ENCODE measurements at places on chromosomes 7 and 10. TPM values are rescaled to one million over a fixed set of nuclear protein-coding genes. Genes with fewer than 3 reads are reported as not detected.
A peak's percentile ranks its signal among the peaks of the same experiment; 100 is the strongest.

The MYO1G gene
- polyA plus RNA-seq, result 151 TPM

DNA sequence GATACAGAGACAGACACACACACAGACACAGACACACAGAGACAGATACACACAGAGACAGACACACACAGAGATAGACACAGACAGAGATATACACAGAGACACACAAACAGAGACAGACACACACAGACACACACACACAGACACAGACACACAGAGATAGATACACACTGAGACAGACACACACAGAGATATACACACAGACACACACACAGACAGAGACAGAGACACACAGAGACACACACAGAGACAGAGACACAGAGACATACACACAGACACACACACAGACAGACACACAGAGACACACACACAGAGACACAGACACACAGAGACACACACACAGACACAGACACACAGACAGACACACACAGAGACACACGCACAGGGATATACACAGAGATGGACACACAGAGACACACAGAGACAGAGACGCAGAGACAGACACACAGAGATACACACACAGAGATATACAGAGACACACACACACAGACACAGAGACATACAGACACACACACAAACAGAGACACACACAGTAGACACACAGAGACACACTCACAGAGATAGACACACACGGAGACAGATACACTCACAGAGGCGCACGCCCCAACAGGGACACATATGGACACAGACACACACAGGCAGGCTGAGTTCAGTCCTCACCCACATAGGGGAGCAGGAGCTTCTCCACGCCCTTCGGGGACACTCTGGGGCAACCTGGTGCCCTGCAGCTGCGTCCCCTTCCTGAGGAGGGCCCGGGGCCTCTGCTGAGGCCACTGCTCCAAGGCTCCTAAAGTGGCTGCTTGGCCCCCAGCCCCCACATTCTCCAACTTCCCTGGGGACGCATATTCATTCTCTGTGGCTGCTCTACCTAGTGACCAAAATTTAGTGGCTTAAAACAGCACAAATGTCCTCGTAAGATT, 10.3 kb upstream of the PPP2R2D start:
- no peak for DNase-seq
- no peak overlapping the region for H3K4me3 ChIP-seq
- H3K27ac ChIP-seq, result no peak overlapping the region
- H3K27me3 ChIP-seq, result peaks cover 32% of the 10 kb centered on the region
- no peaks in the 10 kb centered on the region for H3K36me3 ChIP-seq

DNA sequence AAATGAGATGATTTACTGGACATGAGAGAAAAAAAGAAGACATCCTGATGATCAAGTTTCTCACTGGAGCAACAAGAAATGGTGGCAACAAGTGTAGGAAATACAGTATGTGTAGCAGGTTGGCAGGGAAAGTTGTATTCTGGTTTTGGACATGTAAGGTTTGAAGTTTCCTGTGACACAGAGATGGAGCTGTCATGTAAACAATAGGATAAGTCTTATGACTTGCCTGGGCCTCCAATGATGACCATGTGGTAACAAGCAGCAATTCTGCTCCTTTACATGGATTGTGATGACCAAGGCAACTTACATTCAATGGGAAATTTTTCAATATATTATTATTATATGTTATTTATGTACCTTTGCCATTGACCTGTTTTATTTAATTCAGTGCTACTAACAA, 125.4 kb downstream of the KMT2E start:
- DNase-seq, result no peak
- peaks cover 26% of the 10 kb centered on the region for H3K36me3 ChIP-seq
- H3K4me3 ChIP-seq, result no peak overlapping the region
- no peaks in the 10 kb centered on the region for H3K27me3 ChIP-seq
- peaks cover 21% of the 10 kb centered on the region for H3K4me1 ChIP-seq

The EEF1AKMT2 gene
- 27.4 TPM for polyA plus RNA-seq

DNA sequence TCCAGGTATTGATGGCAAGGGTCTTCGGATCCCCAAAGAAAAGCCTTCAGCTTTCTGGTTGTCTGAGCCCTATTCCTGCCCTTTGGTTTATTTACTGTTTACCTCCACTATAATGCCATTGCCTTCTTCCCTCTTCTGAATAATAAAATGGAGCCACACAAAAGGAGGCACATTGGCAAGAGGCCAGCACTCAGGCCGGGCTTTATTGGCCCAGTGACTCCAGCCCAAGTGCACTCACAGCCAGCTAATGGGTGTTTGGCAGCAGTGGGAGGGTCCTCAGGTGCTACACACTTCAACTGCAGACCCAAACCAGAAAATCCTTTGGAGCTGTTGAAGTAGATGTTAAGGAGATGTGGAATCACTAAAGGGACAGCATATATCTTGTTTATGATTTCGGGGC, 336.0 kb downstream of the PLXNA4 start:
- no peak overlapping the region for H3K4me3 ChIP-seq
- H3K27ac ChIP-seq, result no peak overlapping the region
- no peaks in the 10 kb centered on the region for H3K36me3 ChIP-seq

The SPDYE16 gene
- polyA plus RNA-seq, result not detected

DNA sequence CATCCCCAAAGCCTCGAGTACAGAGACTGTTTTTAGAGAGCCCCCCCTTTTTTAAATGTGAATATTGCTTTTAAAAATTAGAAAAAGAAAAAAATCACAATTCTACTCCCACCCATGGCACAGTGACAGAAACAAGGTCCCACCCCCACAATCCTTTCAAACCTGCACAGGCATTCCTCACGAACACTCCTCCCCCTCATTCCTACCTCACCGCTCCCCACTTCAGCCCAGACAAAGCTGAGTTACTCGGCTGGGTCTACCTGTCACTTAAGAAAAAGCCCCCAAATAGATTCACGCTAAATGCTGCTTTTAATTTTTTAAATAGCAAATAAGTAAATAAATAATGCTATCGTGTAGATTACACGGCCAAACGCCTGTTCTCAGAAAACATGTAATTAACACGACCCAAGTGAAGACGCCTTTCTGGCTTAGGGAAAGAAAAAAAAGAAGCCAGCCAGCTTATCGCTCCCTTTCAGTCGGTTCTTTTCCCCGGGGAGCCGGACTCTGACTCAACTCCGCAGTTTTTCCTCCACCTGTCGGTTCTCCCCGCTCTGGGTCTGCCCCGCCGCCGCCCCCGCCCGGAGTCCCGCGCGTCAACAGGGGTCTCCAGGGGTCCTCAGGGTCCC, 739 bp downstream of the MPP7 start:
- no peaks in the 10 kb centered on the region for H3K36me3 ChIP-seq
- peak overlapping the region; percentile 91 for H3K4me3 ChIP-seq
- no peak for DNase-seq
- peaks cover 30% of the 10 kb centered on the region for H3K27me3 ChIP-seq
- H3K4me1 ChIP-seq, result peaks cover 13% of the 10 kb centered on the region
- H3K27ac ChIP-seq, result peak overlapping the region; percentile 34

DNA sequence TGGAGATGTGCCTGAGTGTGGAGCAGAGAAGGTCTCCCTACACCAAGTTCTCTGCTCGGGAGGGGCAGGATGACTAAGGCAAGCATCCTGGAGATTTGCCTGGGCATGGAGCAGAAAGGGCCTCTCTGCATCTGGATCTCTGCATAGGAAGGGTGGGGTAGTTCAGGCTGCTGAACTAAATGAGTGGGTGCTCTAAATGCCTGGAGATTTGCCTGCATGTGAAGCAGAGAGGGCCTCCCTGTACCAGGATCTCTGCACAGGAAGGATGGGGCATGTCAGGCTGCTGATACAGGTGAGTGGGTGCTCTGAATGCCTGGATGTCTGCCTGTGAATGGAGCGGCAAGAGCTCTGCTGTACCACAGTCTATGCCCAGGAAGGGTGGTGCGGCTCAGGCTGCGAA, 680.7 kb downstream of the SUGCT start:
- no peaks in the 10 kb centered on the region for H3K27me3 ChIP-seq
- H3K36me3 ChIP-seq, result peaks cover 15% of the 10 kb centered on the region
- no peak overlapping the region for H3K27ac ChIP-seq
- no peak for DNase-seq
- peaks cover 22% of the 10 kb centered on the region for H3K4me1 ChIP-seq

The LLCFC1 gene
- not detected for polyA plus RNA-seq

The TMEM26 gene
- not detected for polyA plus RNA-seq

DNA sequence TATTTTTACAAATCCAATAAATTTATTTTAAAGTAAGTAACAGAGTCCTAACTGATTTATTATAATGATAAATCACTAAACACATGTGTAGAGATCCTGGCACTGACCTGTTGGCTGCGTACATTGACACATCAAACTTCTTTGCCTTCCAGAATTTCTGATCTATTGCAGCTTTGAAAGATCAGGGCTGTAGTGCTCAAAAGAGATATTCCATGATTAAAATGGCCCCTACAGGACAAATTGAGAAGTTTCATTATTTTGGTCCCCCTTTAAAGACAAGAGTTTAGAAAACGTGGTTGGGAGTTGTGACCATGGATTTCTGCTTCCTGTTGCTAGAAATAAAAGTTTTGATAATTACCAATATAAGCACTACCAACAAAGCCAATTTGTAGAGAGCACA, 87.7 kb upstream of the PDK4 start:
- no peak for DNase-seq
- H3K4me1 ChIP-seq, result peaks cover 8% of the 10 kb centered on the region
- no peak overlapping the region for H3K27ac ChIP-seq

GRCh38 chr7:73577627-73578341, 595 bp downstream of the TBL2 start:
- H3K27me3 ChIP-seq, result no peaks in the 10 kb centered on the region
- H3K4me3 ChIP-seq, result peak overlapping the region; percentile 97
- no peak overlapping the region for H3K27ac ChIP-seq

GRCh38 chr10:132407243-132407746, 10.3 kb downstream of the PWWP2B start:
- H3K4me1 ChIP-seq, result peaks cover 25% of the 10 kb centered on the region
- H3K36me3 ChIP-seq, result no peaks in the 10 kb centered on the region
- peak overlapping the region; percentile 87 for H3K4me3 ChIP-seq
- no peak overlapping the region for H3K27ac ChIP-seq

DNA sequence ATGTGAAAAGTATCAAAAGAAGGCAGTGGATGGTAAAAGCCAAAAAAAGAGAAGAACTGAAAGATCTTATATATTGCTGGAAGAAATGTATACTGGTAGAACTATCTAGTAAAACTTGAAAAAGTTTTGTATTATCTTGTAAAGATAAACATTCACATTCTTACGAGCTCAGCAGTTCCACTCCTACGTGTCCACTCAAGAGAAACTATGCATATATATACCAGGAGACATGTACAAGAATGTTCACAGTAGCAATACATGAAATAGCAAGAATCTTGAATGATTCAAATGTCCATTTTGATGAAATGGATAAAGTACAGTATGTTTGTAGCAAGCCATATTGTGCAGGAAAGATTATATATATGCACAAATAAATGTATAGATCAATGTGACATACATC, 155.0 kb downstream of the RNF133 start:
- no peak overlapping the region for H3K27ac ChIP-seq
- H3K36me3 ChIP-seq, result no peaks in the 10 kb centered on the region
- no peaks in the 10 kb centered on the region for H3K27me3 ChIP-seq
- DNase-seq, result no peak
